ENCODE measurements at places on chromosomes 1 and 21.

DNA sequence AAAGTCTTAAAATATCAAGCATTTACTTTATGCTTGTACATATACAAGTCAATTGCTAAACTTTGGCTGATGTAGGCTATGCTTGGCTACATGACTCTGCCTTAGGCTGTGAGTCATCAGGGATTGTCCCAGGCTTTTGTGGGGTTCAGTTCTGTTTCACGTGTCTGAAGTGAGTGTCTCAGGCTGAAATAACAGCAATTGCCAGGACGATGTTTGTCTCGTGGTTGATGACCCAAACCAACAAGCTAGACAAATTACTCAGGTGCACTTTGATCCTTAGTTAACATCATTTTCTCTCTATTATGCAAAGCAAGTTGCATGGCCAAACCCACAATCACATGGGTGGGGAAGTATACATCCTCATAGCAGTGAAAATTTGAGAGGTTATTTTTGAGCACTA is 410.1 kb downstream of the BRINP3 start:
- DNase-seq, result peak; percentile 74

- DNase-seq, result peak; percentile 65
Observed at GRCh38 chr1:41045740-41046139, 24.2 kb upstream of the SLFNL1 start.

GRCh38 chr1:11858968-11859871 is 475 bp upstream of the NPPB start:
- peak; percentile 67 for DNase-seq

- no peak for DNase-seq
Observed at GRCh38 chr1:160807738-160808137, 11.8 kb downstream of the LY9 start.

DNA sequence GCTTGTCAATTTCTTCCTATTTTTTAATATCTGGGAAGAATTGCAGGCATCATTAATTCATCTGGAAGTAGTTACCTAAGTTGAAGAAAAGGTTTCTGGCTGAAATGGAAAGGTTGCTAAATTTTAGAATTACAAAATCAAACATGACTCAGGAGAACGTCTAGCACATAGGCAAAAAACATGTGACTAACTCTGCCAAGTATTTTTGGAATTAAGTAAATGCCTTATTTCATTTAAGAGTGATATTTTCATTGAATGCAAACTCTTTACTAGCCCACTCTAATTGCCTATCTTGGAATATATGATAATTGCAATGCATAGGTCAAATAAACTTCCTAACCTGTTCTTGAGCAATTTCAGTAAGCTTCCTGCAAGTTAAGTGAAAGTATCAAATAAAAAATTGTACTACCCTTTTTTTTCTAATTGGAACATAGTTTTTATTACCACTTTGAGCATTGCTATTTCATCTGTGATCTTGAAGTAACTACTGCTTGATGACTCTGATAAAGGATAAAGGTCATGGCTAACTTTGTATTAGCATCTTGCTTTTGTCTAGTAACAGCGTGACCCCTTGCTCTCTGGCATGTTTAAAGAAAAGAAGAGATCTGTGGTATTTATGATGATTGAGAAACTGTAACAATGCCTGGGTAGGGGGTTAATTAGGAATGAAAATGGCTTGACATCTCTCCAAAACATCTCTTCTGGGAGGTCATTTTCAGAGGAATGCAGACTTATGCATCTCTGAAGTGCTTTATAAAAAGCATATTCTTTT is 208.3 kb upstream of the NCAM2 start:
- peak; percentile 74 for DNase-seq

GRCh38 chr21:42392731-42393442 is 3.0 kb downstream of the TMPRSS3 start:
- peak; percentile 44 for DNase-seq

DNA sequence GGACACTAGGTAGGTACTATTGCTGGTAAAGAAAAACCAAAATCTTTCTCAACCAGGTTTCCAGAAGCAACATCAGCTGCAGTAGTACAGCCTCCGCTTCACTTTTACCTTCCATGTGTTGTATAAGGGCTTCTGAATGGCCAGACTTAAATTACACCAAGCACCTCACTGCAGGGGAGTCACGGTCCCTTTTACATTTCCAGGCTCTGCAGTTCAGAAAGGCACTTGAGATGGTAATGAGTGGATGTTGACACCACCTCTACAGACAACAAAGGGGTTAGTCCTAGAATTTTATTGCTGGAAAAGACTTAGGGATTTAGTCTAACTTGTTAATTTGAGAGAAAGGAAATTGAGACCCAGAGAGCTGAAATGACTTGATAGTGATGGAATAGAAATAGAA is 12.0 kb upstream of the DUSP12 start:
- no peak for DNase-seq

- no peak for DNase-seq
Observed at GRCh38 chr1:231938711-231939110, 312.1 kb downstream of the DISC1 start.

DNA sequence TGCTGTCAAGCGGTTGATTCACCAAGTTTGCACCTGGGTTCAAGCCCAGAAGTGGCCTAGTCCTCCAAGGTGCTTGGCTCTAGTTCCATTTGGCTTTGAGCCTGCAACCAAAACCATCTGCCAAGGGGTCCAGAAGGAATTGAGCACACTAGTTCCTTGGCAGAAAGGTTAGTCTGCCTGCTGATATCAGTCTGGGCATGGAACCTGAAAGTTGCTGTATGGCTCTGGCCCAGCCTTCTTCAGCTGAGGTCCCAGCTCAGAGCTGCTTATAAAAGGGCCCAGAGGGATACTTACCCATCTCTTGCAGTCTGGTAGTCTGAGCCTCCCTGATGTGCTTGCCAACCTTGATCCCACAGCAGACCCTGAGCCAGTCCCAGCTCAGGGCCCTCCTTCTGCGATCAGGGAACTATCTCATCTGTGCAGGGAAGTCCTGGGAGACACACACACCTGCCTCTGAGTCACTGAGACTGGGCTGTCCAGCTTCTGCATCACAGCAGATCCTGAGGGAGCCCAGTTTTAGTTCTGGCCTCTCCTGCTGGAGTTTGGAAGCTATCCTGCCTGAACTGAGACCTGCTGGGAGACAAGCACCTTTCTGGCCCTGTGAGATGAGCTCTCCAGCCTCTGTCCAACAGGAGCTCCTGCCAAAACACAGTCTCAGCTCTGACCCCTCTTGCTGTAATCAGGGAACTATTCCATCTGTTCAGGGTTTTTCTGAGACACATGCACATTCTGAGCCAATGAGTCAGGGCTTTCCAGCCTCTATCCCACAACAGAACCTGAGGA is 75.8 kb downstream of the CTH start:
- DNase-seq, result peak; percentile 86

- peak; percentile 70 for DNase-seq
Observed at GRCh38 chr1:150560011-150560438, 10.8 kb downstream of the ADAMTSL4 start.

DNA sequence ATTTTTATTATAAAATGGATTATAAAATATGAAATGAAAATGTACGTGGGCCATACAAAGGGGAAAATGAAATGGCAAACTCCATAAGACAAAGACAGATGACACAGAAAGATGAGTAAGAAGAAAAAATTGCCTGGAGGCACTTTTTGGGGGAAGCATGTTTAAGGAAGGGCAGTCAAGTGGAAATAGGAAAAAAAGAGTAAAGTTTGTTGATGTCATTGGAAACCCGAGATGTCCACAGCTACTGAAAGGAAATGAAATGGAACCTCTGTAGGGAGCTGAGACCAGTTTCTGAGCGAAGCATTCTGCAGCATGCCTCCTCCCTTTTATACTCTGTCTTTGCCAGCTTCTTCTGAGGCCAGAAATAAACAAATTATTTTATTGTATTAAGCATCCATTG is 203.4 kb upstream of the UBE2U start:
- peak; percentile 26 for DNase-seq

Measured in choroid plexus epithelial cell (primary cell).